ENCODE measurements at places on chromosomes 13 and 19. TPM values are rescaled to one million over a fixed set of nuclear protein-coding genes. Genes with fewer than 3 reads are reported as not detected.

Gene ADGRE3
- not detected for polyA plus RNA-seq

Gene ZNF793
- polyA plus RNA-seq, result 53.7 TPM

Gene CFD
- polyA plus RNA-seq, result 5.3 TPM

Gene AMER2
- 33.2 TPM for polyA plus RNA-seq

Gene MTRF1
- 15.7 TPM for polyA plus RNA-seq

Gene PLK5
- polyA plus RNA-seq, result 7.1 TPM

Gene KLHL1
- polyA plus RNA-seq, result 15.0 TPM

Gene DACH1
- polyA plus RNA-seq, result 14.4 TPM

Gene ZNF724
- 2.4 TPM for polyA plus RNA-seq

Gene GJB6
- not detected for polyA plus RNA-seq

Gene NLRP7
- not detected for polyA plus RNA-seq

Measured in neural cell (in vitro differentiated cells).